Chondrocyte (in vitro differentiated cells): ENCODE measurements at places on chromosomes 3 and 15.

- DNase-seq = no peak
These were observed 49.2 kb downstream of the MBNL1 start for GRCh38 chr3:152317956-152318355.

- no peak for DNase-seq
These were observed 460.8 kb downstream of the MAGI1 start for GRCh38 chr3:65577843-65578430.

GRCh38 chr3:70805061-70805889 is 492.8 kb upstream of the MDFIC2 start:
- no peak for DNase-seq

DNA sequence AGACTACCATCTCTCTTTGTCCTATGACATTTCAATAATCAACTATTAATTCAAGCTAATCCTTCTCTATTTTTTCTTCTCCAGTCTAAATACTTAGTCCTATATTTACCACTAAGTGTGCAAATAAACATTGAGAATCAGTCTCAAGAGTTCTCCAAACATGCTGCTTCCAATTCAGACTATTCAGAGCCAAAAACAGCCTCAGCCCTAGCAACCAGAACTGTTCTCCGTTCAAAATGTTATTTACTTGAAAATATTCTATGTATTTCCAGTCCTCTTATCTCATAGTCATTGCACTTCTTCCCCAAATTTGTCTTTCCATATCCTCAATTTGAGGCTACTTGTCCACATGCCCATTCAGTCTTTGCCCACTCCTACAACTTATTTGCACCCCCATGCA is 805.5 kb downstream of the IGSF11 start:
- DNase-seq = no peak

GRCh38 chr3:160099834-160100233 is 111.2 kb downstream of the IL12A start:
- no peak for DNase-seq

GRCh38 chr3:173199568-173199967 is 58.5 kb upstream of the SPATA16 start:
- DNase-seq = no peak

DNA sequence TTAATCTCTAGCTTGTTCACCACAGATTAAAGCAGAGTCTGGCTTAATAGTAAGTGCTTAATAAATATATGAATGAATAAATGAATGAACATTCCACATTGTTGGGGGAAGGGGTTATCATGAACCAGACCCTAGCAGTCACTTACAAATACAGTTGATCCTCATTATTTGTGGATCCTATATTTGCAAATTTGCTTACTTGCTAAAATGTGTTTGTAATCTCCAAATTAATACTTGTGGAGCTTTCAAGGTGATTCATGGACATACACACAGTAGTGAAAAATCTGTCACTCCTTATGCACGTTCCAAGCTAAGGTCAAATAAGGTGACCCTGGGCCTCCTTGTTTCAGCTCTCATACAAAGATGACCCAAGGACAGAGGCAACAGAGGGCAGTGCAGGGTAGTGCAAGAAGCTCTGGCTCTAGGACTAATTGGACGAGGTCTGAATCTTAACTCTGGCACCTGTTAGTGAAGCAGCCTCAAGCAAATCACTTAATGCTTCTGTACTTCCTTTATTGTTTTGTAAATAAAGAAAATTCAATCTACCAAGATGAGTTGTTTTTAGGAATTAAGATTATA is 112.8 kb upstream of the C2CD4B start:
- no peak for DNase-seq
